Suppressor macrophage treated with lipopolysaccharide for 4 hours (primary cell): ENCODE measurements at places on chromosomes 5 and 9.
A peak's percentile ranks its signal among the peaks of the same experiment; 100 is the strongest.

- no peak for DNase-seq
Observed at GRCh38 chr9:126125577-126125976, 201.1 kb upstream of the MVB12B start.

- no peak for DNase-seq
Observed at GRCh38 chr9:136177224-136177623, 27.7 kb downstream of the LHX3 start.

DNA sequence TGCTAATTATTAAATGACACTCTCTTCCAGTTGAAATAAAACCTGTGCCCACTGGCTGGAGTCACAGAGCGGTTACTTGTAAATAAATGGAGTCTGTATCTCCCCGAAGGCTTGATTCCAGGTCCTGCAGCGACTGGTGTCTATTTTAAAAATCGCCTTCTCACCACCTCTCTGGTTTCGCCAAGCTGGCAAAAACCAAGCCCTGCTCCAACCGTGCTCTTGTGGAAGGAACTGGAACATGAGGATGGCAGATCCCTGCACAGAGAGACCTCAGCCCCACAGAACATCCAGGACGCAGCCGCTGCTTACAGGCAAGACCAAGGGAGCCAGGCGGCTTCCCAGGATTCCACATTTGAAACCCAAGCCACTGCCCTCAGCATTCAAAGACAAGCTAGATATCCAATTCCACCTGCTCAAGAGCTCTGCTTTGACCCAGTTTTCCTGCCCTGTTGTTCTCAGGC is 15.0 kb downstream of the SEMA4D start:
- DNase-seq, result no peak

DNA sequence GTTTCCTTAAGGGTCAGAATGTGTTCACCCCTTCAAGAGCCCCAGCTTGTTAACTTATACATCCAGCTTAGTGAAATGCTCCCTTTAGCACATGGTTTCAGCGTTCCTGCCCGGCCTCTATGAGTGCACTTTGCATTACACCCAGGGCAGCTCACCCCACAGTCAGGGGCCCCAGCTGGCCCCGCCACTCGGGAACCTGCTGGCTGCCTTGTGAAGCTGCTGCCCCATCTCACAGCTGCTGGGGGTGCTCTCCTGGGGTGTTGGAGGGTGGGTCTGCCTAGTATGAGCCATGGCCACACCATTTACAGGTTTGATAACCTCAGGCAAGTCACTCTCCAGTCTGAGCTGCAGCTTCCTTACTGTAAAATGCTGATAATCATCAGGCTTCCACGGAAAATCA is 32.2 kb downstream of the HRH2 start:
- DNase-seq, result no peak

- no peak for DNase-seq
Observed at GRCh38 chr9:128916204-128916603, 4.6 kb upstream of the PHYHD1 start.

- no peak for DNase-seq
Observed at GRCh38 chr5:67317603-67318002, 121.0 kb upstream of the CD180 start.

GRCh38 chr9:19378647-19379046 is 1.4 kb downstream of the RPS6 start:
- DNase-seq, result no peak

DNA sequence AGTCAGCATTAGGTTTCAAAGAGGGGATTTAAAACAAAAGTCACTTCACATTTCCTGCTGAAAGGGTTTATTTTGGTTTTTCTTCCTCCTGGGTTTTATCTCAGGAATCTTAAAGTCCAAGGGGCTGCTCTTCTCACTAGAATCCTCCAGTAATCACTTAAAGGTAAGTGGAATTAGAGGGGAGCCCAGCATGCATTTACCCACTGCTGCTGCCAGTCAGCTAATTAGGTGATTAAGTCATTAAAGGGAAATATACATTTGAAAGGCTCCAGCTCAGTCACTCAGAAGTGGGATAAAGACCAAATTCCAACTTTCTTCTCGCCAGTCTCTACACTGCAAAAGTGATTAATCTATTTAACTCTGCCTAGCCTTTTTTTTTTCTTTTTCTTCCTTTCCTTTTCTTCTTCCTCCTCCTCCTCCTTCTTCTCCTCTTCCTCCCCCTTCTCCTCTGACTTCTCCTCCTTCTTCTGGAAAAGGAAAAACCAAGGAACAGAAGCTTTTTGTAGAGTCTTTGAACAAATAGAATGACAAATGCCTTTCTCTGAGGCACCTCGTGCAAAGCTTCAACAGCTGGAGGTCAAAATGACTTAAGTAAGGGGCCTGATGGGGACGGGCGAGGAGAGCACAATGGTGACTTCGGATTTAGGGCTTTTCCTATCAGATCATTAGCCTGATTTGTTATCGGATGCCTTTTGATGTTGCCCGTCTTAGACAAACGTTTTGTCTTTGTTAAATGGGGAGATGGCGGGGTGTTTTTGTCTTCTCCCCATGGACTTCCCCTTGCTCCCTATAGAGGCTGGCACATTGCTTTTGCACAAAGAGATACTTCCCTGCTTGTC is 617.6 kb downstream of the IRX1 start:
- no peak for DNase-seq

GRCh38 chr5:110653231-110653970 is 73.1 kb downstream of the TMEM232 start:
- DNase-seq, result no peak

DNA sequence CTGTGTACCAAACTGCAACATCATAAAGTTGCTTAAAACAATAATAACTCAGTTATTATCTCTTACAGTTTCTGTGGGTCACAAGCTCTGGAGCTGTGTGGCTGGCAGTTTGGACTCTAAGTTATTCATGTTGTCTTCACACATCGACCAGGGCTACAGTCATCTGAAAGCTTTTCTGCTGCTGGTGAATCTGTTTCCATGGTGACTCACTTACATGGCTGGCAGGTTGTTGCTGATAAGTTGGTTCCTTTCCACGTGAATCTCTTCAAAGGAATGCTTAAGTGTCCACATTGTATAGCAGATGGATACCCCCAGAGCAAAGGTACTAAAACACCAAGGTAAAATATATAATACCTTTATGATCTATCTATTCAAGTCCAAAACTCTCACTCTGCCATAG is 44.8 kb upstream of the CYLC2 start:
- no peak for DNase-seq

DNA sequence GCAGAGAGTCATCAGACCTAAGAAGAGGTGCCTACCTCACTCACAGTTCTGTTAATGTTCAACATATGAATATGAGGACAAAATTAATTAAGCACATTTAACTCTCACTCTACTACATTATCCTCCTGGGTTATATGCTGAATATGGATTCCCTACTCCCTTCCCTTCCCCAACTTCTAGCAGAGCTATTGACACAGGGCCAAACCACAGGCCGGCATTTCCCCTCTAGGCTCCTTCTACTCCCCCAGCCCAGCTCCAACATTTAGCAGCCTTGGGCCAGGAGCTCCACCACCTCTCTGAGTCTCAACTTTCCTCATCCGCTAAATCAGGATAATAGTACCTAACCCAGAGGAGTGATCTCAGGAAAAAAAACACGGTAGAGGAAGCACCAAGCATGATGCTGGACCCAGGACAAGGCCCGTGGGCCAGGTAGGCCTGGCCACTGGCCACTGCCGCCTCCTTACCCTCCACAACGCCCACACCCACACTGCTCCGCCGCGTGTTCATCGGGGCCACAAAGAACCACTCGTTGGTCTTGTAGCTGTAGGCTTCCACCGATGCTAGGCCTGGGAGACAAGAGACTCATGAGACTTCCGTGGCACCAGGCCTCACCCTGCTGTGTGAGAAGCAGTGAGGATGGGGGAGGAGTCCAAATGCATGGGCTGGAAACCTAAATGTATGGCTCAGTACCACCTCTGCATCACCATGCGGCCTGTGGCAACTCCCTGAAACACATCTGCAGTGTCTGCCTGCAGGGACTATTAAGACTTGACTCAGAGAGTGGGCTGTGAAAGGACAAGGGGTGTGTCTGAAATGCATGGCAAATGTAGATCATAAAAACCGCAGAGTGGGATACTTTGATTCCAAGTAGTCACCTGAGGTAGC is 98.8 kb downstream of the KLHL3 start:
- DNase-seq, result no peak

DNA sequence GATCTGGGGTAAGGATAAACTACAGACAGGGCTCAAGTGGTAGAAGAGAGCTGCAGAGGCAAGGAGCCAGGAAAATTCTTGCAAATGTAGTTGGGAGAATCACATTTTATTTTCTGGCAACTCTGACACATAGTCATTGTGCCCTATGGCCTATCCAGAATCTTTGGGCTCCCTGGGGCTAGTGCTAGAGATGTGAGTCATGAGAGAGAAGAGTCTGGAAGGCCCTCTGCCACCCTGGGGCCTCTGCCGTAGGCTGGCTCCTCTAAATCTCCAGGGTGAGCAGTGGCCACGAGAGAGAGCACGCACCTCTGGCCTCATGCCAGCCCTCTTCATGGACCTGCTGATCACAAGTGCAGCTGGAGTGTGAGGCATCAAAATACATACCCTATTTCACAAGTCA is 74.3 kb upstream of the SSBP2 start:
- DNase-seq, result peak; percentile 27

DNA sequence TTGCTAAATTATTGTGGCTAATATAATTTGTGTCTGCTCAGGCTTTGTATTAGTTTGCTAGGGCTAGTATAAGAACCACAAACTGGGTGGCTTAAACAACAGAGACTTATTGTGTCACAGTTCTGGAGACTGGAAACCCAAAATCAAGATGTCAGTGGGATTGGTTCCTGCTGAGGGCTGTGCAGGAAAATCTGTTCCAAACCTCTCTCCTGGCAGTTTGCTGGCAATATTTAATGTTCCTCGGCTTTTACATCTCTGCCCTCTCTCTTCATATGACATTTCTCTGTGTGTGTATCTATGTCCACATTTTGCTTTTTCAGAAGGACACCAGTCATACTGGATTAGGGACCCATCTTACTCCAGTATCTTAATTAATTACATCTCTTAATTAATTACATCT is 498.8 kb upstream of the CD180 start:
- no peak for DNase-seq

- no peak for DNase-seq
Observed at GRCh38 chr5:67214036-67214435, 17.4 kb upstream of the CD180 start.

DNA sequence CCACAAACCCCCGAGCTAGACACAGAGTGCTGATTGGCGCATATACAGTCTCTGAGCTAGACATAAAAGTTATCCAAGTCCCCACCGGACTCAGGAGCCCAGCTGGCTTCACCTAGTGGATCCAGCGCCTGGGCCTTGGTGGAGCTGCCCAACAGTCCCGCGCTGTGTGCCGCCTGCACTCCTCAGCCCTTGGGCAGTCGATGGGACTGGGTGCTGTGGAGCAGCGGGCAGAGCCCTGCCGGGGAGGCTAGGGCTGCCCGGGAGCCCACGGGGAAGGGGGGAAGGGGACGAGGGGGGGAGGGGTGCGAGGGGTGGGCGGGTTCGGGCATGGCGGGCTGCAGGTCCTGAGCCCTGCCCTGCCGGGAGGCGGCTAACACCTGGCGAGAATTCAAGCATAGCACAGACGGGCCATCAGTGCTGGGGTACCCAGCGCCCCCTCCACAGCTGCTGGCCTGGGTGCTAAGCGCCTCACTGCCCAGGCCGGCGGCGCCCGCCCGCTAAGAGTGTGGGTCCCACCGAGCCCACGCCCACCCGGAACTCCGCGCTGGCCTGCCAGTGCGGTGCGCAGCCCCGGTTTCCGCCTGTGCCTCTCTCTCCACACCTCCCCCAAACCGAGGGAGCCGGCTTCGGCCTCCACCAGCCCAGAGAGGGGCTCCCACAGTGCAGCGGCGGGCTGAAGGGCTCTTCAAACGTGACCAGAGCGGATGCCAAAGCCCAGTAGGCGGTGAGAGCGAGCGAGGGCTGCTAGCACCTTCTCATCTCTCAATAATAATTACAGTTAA is 391.2 kb upstream of the NUDT12 start:
- no peak for DNase-seq

DNA sequence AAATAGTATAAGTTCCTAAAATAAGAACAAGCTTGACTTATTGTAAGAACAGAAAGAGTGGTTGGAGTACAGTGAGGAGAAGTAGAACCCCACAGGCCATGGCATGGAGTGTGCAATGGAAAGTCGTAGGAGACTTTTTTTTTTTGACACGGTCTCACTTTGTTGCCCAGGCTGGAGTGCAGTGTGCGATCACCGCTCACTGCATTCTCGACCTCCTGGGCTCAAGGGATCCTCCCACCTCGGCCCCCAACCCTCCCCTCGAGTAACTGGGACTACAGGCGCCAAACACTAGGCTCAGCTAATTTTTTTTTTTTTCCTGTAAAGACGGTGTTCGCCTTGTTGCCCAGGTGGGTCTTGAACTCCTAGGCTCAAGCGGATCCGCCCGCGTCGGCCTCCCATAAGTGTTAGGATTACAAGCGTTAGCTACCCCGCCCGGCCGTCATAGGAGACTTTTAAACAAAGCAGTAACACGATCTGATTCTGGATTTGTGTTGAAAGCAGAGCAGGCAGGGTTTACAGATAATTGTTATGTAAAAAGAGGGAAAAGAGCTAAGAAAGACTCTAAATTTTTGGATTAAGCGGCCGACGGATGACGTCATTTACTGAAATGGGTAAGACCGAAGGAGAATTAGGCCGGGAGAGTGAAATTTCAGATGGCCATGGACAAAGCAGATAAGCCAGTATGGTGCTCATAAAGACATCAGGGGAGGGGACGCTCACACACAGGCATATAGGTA is 752 bp downstream of the TSTD2 start:
- peak; percentile 74 for DNase-seq

- DNase-seq, result no peak
Observed at GRCh38 chr9:2985343-2985742, 141.4 kb upstream of the PUM3 start.

- no peak for DNase-seq
Observed at GRCh38 chr9:81633952-81634854, 55.1 kb downstream of the TLE1 start.

- DNase-seq, result peak; percentile 20
Observed at GRCh38 chr5:133267601-133268000, 215.8 kb downstream of the HSPA4 start.
